NCI-H226 (cell line): ENCODE measurements at places on chromosomes 7 and 10.
A peak's percentile ranks its signal among the peaks of the same experiment; 100 is the strongest.

- DNase-seq, result no peak
Measured at GRCh38 chr7:156100086-156100485, 287.8 kb upstream of the SHH start.

GRCh38 chr7:37481722-37482288, 33.1 kb upstream of the ELMO1 start:
- DNase-seq, result no peak

DNA sequence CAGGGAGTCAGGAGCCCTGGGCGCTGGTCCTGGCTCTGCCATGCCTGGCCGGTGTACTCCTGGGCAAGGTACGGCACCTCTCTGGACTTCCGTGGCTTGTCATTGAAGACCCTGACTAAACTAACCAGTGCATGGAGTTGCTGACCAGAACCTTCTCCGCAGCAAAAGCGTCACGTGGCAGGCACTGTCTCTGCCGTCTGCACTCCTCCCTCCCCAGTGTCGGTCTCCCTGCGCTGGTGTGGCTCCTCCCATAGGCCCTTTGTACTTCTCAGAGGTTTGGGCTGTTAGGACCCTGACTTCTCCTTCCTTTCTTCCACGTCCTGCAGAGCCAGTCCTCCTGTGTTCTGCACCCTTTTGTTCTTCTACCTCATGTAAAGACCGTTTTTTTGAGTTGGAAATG, 100.6 kb upstream of the CREB5 start:
- DNase-seq, result no peak

DNA sequence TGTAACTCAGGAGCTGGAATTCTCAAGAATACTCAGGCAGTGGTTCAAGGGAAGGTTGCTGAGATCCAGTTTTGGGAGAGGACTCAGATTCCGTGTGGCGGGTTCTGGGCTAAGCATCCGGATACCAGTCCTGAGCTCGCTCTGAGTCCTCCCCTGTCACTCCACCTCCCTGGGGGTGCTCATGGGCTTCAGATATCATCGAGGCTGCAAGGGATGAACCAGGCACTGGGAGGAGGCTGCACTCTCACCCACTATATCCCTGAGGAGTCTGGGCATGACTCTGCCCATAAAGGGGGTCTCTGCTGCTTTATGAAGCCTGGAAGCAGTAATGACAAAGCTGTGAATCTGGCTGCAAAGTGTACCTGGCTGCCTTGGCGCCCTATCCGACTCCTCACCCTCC, 188.5 kb downstream of the TNS3 start:
- no peak for DNase-seq

DNA sequence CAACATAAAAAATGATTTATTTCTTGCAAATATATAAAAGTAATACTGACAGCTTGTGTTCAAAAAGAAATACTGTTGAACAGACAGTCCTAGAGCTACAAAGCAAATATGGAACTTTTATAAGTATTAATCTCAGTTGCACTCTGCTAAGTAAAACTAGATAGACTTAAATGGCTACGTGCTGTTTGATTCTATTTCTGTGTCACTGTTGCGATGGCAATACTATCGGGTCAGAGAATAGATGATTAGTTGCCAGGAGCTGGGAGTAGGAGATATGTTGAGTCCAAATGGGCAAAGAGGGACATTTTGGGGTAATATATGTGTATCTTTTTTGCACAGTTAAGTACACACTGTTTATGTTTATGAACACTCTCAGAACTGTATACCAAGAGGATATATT, 41.1 kb upstream of the VWDE start:
- no peak for DNase-seq

- no peak for DNase-seq
Measured at GRCh38 chr7:158646766-158647474, 57.7 kb downstream of the NCAPG2 start.

- DNase-seq, result no peak
Measured at GRCh38 chr7:148337246-148337965, 253.2 kb upstream of the C7orf33 start.

- no peak for DNase-seq
Measured at GRCh38 chr10:64484811-64485330, 963.7 kb downstream of the REEP3 start.

DNA sequence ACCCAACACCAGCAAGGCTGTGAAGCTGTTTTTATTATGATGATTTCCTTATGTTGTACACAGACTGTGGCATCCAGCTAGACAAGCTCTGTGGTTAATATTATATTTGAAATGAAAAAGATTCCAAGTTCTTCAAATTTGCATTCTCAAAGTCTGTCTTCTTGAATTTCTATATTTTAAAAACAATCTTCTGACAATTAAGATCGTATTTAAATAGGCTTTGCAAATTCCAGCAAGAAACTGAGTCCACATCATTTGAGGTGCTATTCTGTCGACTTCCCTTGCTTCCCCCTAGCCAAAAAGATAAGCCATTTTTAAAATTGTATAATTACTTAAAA, 73.1 kb upstream of the TOMM7 start:
- no peak for DNase-seq

GRCh38 chr10:13993169-13993568, 337.6 kb downstream of the FRMD4A start:
- DNase-seq, result peak; percentile 61

- DNase-seq, result no peak
Measured at GRCh38 chr10:34748767-34749166, 66.3 kb downstream of the PARD3 start.

DNA sequence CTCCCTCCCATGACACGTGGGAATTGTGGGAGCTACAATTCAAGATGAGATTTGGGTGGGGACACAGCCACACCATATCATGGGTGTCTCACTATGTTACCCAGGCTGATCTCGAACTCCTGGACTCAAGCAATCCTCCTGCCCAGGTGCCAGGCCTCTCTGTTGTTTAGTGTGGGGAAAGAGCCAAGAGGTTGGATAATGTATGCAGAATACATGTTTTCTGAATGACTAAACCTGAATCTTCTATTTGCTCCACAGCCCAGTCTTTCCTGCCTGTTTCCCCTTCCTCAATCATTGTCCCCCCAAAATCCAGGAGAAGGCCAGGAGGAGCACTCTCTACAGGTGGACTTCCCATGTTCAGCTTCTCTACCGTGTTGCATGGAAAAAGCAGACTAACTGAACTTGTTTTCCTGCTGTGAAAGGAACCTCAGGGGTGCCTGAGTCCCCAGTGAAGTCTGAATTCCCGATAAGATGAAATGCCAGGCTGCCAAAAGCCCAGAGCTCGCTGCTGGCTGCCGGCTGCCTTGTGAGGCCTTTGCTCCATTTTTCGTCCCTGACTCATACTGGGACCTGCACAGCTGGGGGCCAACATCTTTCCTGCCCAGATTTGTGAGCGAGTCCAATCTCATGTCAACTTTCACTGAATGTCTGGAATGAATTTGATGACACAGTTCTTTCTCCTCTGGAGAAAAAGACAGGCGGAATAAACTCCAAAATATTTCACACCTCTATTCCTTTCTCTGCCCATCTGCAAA, 588.0 kb downstream of the CALN1 start:
- DNase-seq, result no peak

- DNase-seq, result no peak
Measured at GRCh38 chr7:84633-85020, 107.7 kb upstream of the FAM20C start.

- no peak for DNase-seq
Measured at GRCh38 chr10:106038246-106038645, 1126.3 kb downstream of the SORCS1 start.

DNA sequence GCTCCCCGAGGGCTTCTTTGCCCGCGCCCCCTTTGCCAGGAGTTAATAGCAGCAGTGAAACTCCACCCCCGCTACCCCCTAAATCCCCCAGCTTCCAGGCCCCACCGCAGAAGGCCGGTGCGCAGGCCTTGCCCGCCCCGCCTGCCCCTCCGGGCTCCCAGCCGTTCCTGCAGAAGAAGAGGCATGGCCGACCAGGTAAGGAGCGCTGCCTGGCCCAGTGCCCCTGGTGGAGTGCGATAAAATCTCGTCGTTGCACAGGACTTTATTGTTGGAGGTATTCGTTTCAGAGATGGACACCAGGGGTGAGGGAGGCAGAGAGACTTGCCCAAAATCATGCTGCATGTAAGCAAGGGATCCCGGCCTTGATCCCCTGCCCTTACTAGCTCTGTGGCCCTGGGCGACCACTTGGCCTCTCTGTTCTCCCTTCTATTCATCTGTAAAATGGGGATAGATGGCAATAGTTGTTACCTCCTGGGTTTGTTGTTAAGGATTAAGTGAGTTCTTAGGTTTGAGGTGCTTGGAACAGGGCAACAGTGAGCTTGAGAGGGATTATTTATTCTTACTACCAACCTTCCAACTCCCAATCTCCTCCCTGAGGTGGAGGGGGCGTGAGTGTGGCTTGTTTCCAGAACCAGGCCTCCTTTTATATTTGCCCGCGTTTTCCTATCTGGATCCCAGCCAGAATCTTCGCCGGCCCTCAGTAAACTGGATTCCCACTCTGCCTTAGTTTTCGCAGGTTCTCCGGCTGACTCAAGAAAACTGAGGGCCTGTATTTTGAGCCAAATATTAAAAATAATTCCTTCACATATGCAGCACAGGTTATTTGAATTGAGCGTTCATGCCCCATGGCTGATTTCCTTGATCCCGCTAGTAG, 78.3 kb downstream of the WIPF3 start:
- DNase-seq, result no peak

DNA sequence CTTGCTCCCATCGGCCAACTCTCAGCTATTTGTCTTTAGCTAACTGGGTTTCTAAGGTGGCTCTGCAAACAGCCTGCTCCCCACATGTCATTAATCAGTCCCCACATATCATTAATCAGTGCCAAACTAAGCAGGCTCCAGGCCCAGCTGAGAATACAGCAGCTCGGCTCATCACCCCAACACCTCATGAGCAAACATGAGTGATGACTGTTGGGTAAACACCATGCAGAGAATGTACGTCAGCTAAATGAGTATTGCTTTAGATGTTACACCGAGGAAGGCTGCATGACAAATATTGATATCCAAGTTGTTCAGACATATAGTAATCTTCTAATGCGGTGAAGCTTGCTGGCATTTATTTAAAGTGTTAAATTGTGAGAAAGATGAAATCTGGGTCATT, 187.5 kb upstream of the AOAH start:
- no peak for DNase-seq

DNA sequence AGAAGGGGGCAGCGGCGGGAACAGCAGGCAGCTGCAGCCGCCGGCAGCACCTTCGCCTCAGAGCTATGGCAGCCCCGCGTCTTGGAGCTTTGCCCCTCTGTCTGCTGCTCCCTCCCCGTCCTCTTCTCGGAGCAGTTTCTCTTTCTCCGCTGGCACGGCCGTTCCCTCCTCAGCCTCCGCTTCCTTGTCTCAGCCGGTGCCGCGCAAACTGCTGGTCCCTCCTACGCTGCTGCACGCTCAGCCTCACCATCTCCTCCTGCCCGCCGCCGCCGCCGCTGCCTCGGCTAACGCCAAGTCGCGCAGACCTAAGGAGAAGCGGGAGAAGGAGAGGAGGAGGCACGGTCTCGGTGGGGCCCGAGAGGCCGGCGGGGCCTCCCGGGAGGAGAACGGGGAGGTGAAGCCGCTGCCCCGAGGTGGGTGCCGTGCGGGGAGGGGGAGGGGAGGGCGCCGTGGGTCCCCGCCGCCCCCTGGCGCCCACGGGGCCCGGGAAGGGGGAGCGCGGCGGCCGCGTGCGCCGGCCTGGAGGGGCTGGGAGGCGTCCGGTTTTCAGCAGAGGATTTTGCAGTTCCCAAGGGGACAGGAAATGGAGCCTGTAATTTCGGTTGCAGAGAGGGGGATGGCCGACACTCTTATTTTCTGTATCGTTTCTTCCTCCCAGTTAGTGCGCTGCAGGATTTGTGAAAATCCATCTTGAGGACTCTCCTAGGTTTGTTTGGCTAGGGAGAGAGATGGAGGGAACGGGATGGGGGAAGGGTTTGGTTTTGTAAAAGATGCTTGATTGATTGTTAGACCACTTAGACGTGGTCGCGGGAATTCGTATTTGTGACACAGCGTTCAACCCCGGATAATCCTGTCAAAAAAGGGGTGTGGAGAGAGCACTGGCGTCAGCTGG, 630 bp downstream of the RSBN1L start:
- peak; percentile 36 for DNase-seq

DNA sequence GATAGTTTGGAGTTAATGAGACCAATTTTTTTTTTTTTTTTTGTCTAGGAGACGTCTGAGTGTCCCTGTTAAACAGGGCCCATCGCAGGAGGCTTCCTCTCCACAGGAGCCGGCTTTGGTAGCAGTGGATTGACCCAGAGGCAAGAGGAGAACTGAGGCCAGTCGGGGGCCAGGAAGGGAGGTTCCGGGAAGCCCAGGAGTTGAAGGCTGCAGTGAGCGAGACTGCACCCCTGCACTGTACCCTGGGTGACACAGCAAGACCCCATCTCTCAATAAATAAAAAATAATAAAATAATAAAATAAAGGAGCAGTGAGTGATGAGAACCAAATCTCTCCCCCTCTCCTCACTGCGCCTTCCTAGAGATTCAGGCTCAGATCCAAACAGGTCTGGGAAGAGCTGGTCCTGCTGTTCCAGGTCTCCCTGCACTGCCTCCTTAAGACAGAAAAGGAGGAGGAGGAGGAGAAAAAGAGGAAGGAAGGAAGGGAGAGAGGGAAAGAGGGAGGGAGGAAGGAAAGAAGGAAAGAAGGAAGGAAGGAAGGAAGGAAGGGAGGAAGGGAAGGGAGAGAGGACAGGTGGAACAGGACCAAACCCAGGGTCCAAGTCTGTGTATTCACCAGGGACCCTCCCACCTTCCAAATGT, 3.5 kb downstream of the MNX1 start:
- no peak for DNase-seq

DNA sequence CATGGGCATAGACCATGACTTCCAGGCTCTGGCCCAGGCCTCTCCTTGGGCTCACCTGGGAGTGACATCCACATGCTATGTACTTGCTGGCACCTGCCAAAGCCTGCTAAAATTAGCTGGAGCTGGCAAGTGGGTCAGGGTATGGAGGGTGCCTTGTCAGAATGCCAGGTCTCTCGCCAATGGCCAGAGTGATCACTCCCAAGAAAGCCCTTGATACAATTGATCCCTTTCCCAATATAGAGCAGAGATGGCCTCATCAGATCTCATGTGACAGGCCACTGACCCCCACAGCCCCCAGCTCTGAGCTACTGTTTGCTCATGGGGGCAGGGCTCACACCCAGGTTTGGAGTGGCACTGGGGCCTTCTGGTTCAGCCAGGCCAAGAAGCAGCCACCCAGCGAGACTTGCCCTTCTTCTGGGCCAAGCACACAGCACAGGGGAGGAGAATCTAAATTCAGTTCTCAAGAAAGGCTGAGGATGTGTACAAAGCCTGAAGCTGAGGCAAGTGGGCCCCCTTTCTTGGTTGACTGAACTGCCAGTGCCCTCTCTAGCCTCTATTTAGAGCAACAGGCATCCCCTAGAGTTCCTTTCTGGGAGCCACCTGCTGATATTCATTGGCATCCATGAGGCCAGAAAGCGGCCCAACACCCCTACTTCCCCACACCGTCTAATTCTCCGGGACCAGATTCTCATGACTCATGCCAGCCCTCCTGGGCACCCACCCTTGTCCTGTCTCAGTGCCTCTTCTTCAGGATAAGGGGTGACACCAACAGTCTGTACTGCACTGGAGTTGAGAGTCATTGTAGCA, 18.9 kb upstream of the MYL7 start:
- DNase-seq, result no peak

- peak; percentile 22 for DNase-seq
Measured at GRCh38 chr7:120725376-120726039, 132.4 kb downstream of the TSPAN12 start.

- no peak for DNase-seq
Measured at GRCh38 chr7:130953196-130953595, 219.2 kb upstream of the KLF14 start.
